T47D (cell line): ENCODE measurements at places on chromosomes 16 and 17.

GRCh38 chr17:77848257-77848656 lies 110.2 kb upstream of the TNRC6C start:
- DNase-seq: no peak

- DNase-seq: no peak
These were observed 29.4 kb downstream of the CACNA1H start for GRCh38 chr16:1182316-1182671.

DNA sequence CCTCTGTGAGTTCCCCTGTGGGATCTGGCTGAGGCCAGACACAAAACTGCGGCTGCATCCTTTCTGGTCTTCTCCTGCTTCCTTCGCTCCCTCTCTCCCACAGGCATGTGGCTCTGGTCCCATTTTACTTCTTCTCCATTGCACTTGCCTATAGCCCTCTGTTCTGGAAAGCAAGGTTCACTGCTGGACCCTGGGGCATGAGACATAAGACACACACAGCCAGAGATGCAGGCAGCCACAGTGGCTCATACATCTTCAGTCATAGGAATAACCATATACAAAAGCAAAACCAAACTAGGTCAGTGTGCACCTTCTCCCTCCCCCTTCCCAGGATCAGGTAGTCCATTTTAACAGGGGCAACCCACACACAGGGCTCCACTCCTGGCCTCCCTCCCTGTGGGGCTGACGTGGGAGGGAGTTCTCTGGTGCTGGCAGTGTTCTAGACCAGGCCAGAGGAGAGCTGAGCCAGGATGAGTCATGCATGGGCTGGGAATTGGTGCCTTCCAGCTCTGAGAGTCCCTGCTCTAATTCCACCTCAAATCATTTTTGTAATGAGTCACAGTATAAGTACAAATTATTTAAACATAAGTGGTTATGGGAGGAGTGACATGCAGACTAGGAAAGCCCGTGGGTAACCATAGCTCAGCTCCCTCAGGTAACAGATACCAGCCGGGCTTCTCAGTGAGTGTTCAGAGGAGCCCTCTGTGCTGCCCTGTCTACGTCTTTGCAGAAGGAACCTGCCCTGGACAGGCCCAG lies 58.0 kb downstream of the ASIC2 start:
- DNase-seq: no peak

- no peak for DNase-seq
These were observed 179.4 kb upstream of the IRX6 start for GRCh38 chr16:55144651-55145050.

DNA sequence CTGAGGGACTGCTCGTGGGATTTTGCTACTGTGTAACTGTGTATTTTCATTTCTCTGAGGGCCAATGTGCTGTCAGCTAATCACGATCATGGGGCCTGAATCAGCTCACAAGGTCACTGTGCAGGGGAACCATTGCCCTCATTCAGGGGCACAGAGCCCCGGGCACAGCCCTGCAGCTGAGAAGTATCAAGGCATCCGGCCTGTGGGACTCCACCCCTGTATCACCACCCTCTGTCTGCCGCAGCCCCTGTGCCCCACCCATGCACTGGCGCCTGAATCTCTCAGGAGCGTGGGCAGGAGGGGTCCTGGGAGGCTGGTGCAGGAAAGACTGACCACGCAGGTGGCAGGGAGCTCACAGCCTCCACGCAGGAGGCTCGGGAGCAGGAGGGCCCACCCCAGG lies 43.4 kb upstream of the RASD1 start:
- no peak for DNase-seq

DNA sequence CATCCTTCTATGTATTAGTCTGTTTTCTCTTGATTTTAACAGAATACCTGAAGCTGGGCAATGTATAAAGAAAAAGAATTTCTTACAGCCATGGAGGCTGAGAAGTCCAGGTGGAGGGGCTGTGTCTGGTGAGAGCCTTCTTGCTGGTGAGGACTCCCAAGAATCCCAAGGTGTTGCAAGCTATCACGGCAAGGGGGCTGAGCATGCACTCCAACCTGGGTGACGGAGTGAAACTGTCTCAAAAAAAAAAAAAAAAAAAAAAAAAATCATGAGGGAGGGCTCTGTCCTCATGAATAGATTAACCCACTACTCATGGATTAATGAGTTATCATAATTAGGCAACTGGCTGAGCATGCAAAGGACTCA lies 19.4 kb downstream of the NQO1 start:
- DNase-seq: no peak

- DNase-seq: no peak
These were observed 4.0 kb downstream of the C1QBP start for GRCh38 chr17:5434984-5435383.

DNA sequence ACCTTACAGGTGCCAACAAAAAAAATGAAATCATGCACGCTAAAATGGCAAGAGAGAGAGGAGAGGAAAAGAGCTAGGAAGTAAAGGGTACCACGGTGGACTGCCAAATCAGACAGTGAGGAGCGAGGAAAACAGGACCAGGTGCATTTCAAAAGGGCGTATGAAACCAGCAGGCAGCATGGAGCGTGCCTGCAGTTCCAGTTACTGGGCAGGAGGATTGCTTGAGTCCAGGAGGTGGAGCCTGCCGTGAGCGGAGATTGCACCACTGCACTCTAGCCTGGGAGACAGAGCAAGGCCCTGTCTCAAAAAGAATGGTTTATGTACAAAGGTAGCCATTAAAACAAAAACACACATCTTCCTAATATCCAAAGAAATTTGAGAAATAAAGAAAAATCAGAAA lies 16.4 kb downstream of the USP36 start:
- no peak for DNase-seq

- no peak for DNase-seq
These were observed 2.0 kb downstream of the WFIKKN2 start for GRCh38 chr17:50837286-50837979.

- peak; percentile 61 for DNase-seq
These were observed 30.2 kb upstream of the ZNF469 start for GRCh38 chr16:88352261-88353200.

DNA sequence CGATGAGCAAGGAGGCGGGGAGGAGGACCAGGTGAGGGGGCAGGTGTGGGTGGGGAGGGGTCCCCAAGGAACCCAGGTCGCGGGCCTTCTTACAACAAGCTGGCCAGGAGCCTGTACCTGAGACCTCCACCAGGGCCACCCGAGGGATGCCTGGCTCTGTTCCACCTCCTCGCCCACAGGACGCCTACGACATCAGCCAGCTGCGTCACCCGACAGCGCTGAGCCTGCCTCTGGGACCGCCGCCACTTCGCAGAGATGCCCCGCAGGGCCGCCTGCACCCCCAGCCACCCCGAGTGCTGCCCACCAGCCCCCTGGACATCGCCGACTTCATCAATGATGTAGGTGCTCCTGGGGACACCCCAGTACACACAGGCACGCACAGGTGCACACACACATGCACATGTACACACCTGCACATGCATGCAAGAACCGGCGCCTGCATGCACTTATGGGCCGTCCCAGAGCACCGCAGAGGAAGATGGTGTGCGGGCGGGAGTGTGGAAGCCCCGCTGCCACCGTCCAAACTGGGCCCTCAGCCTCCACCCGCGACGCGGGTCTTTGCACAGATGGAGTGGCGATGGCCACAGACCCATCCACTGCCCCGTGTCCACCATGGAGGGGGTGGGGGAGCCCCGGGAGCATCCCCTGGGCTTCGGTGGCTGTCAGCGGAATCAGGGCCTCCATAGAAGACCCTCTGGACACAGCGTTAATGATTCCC lies 6.6 kb downstream of the SLC22A31 start:
- no peak for DNase-seq

- no peak for DNase-seq
These were observed 25.4 kb downstream of the CTU2 start for GRCh38 chr16:88731699-88732098.

GRCh38 chr16:47045023-47045422 lies 71.5 kb upstream of the DNAJA2 start:
- DNase-seq: no peak

- no peak for DNase-seq
These were observed 4.9 kb downstream of the P3H4 start for GRCh38 chr17:41806685-41807445.
